ENCODE measurements at places on chromosomes 2 and 18.

- DNase-seq = no peak
Measured at GRCh38 chr2:56287508-56287907, 103.7 kb downstream of the CCDC85A start.

- no peak for DNase-seq
Measured at GRCh38 chr2:100513650-100514049, 43.4 kb downstream of the NMS start.

DNA sequence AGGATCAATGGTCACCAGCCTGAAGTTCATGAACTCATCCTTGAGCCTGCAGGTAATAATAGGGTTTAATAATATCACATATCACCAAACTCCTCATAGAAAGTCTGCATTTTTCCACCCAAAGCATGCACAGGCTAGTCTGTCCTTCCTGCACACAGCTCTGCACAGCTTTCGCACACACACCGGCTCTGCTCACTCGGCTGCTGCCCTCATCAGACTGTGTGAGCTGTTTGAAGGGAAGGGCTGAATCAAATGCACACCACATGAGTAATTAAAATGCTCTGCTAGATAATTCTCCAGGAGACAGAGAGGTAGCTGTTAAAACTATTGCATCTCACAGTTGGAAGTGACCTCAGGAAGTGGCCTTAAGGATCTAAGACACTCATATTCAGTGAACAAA lies 108.4 kb upstream of the YPEL5 start:
- DNase-seq = no peak

DNA sequence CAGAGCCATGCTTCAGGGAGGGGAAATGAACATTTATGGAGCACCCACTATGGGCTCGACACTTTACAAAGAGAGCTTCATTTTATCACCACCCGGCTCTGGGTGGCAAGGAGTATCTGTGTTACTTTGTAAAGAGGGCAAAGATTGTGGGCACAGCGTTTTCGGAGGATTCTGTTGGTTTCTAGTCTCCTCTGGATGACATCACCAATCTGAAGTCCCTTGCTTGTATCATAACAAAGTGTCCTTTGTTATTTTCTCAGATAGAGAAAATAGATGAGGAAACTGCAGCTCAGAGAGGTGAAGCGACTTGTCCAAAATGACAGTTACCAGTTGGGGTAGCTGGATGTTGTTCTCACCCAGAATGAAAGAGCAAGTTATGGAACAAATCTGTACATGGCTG lies 162.8 kb downstream of the GLI2 start:
- no peak for DNase-seq

DNA sequence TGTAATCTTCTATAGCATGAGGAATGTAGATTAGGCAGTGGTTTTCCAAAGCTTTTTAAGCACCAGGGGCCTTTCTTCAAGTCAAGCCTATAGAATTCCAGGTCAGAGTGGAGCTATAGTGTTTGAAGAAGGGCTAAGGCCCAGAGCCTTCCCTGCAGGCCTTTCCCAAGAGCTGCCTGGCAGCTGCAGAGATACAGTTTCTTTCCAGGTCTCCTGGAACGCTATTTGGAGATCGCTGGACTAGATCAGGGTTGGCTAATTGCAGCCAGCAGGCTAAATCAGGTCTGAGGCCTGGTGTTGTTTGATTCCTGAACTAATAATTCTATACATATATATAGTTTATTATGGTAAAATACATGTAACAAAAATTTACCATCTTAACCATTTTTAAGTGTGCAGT lies 319.0 kb upstream of the SPRED2 start:
- no peak for DNase-seq

GRCh38 chr18:44198612-44199284 lies 481.9 kb upstream of the SETBP1 start:
- DNase-seq = no peak

DNA sequence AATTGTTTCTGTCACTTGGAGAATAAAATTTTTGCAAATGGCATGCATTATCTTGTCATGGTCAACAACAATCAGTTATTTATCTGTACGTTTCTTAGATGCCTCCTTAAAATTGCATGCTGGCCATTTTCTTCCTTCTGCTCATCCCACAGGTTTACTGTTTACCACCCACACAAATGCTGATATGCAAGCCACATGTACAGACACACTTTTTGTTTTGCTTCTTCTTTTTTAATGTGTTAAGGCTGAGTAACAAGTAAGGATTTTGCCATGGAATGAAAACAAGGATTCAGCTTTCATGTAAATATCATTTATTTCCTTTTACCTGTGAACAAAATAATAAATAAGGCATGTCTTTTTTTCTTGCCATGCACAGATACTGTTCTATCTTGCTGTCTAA lies 1077.1 kb upstream of the ZEB2 start:
- DNase-seq = no peak

DNA sequence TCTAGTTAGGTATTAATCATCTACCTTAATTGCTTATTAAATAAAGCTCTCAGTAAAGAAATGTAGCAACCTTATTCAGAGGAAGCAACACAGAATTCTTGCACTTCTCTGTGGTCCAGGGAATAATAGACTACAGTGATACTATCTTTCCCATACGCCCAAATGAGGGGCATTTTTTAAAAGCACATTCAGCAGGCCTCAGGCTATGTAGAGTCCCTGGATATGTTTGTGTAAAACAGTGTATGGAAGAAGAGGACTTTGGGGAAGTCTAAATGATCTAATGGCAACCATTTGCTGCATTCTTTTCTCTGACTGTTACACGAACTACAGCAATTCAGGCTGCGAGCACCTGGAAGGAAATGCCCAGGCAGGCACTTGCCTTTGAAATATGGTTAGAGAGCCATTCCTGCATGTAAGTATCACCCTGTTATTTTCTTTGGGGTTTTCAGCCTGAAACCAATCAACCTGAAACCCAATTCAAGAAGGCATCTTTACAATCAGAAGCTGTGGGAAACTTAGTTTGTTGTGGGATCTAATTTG lies 1814.7 kb upstream of the CELF4 start:
- no peak for DNase-seq

DNA sequence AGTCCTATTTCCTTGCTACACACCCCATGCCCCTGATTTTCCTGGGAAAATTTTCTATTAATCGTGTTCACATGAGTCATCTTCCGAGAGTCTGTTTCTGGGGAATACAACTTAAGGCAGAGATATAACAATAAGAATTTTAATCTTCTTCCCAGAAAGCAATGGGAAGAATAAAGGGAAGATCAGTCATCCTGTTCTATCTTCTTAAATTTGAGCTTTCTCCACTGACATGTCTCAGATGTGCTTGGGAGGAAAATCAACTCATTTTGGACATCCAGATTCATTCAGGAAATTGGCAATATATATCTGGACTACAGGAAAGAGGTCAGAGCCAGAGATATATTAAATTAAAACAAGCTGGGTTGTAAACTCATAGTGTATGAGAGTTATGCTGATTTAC lies 62.3 kb upstream of the SPAG16 start:
- DNase-seq = no peak

- no peak for DNase-seq
Measured at GRCh38 chr2:118865106-118865505, 17.7 kb upstream of the EN1 start.

GRCh38 chr2:230827774-230828271 lies 36.9 kb upstream of the ITM2C start:
- DNase-seq = no peak

DNA sequence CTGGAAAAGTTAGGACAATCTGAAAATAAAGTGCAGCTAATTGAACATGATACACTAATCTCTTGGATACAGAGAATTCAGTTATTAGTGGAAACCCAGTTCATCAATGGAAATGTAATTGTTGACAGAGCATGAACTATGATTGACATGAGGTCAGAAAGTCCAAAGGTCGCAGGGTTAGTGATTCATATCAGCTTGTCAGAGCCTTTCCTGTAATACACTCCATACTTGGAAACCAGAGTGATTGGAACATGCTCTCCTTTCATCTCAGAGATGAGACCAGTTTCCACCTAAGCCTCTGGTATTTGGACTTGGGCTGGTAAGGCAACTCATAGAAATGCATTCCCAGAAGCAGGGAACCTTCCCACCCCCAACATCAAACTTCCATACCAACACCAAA lies 8.5 kb upstream of the NCKAP5 start:
- DNase-seq = no peak

DNA sequence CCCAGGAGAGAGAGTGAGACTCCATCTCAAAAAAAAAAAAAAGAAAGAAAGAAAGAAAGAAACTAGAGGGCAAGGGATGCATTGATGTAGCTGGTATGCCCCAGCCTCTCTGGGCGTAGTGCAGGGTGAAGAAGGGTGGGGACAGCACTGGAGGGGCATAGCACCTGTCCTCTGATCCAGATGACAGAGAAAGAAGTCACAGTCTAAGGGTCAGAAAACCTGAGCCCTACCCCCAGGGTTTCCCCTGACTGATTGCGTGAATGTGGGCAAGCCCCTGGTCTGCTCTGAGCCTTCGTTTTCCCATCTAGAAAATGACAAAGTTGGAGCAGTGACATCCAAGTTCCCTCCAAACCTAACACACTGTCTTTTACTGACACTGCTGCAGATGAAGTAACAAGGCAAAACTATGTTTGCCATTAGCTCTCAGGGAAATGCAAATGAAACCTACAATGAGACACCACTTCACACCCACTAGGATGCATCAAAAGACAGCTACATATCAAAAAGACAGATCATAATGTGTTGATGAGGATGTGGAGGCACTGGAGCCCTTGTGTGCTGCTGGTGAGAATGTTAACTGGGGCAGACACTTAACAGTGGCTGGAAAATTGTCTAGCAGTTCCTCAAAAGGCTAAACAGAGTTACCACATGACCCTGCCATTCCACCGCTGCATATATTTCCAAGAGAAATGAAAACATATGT lies 19.5 kb upstream of the YWHAQ start:
- no peak for DNase-seq

DNA sequence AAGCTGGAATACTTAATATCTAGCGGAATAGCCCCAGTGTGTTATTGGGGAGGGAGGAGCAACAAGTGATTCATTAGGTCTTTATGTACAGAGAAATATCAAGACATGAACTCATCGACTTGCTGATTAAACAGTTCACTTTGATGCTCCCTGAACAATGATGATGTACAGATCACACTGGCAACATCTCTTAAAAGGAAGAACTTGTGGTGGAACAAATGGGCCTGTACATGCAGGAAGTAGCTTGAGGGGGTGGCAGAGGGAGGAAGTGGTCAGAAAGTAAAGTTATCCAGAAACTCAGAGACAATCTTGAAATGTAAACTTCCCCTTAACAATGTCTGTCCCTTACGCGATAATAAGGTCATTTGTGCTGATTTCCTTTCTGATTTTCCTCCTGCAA lies 90.5 kb downstream of the NXPH2 start:
- no peak for DNase-seq

- DNase-seq = no peak
Measured at GRCh38 chr2:210172219-210172575, 988 bp upstream of the KANSL1L start.

DNA sequence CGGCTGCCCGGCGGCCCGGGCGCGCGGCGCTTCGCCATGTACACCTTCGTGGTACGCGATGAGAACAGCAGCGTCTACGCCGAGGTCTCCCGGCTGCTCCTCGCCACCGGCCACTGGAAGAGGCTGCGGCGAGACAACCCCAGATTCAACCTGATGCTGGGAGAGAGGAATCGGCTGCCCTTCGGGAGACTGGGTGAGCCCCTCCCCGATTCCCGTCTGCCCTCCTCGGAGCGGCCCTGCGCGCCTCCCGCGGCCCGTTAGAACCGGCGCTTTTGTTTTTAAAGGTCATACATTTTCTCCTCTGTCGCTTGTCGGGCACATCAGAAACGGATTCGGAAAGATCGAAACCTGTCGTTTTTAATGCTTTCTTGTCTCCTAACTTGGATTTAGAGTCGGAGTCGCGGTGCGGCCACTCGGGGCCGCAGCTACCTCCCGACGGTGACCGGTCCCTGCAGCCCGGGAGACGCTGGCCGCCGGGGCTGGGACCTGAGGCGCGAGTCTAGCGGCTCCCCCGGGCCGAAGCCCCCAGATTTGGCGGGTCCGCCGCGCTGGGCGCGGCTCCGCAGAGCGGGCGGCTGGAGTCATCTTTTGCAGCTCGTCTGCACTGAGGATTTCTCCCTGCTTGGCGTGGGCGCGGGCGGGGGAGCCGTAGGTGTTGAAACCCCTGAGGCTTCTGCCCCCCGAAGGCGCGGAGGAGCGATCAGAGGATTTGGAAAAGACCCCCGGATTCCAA lies 519 bp downstream of the TTL start:
- peak; percentile 44 for DNase-seq

GRCh38 chr2:189393440-189394111 lies 47.7 kb upstream of the WDR75 start:
- peak; percentile 69 for DNase-seq

DNA sequence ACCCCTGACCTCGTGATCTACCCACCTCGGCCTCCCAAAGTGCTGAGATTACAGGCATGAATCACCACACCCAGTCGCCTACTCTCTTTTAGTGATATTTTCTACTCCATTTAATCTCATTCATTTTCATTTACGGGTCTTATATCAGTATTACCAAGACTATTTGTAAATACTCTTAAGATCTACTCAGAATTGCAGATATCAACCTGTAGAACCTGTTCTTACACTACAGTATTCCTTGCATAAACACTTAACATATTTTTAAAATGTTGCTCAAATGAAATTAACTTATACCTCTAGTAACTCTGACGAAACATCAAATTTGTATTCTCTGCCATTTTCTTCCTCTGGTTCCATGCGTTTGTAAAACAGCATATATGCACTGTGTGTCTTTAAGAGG lies 79.3 kb downstream of the C2orf74 start:
- DNase-seq = no peak

DNA sequence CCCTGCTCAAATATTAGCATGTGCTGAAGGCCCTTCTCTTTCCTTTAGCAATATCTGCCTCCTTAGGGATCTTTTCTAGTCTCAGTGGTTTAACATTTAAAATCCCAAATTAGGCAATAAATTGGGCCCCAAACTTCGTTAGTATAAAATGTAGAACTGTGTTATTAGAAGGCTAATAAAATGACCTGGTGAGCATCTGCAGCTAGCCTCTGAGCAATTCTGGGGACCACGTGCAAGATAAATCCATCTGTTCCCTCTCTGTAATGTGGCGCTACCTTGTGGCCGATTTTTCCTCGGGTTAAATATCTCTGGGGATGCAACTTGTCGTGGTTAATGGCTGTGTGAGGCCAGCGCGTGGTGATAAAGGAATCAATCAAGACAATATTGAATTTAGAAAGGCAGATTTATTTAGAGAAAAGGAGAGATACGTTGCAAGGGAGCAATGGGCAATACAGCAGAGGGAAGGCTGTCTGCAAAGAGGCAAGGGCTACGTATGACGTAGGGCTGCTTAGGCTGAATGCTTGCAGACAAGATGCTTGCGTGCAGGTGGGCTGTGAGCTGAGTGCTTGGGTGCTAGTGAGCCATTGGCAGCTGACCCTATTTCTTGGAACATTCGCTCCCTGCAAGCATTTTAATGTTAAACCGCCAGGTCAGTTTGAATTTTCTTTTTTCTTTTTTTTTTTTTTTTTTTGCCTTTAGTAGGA lies 18.5 kb upstream of the IL36G start:
- no peak for DNase-seq

GRCh38 chr2:126831234-126832005 lies 67.3 kb upstream of the TEX51 start:
- no peak for DNase-seq

All from femur (tissue), 1 donor.